ENCODE measurements at places on chromosomes 16 and 17.

GRCh38 chr17:45436625-45437464 is 4.2 kb upstream of the ARHGAP27 start:
- no peak for DNase-seq

- DNase-seq: no peak
These were observed 354.3 kb downstream of the CPPED1 start for GRCh38 chr16:12449374-12449773.

- no peak for DNase-seq
These were observed 35.4 kb downstream of the ARSG start for GRCh38 chr17:68326681-68327080.

DNA sequence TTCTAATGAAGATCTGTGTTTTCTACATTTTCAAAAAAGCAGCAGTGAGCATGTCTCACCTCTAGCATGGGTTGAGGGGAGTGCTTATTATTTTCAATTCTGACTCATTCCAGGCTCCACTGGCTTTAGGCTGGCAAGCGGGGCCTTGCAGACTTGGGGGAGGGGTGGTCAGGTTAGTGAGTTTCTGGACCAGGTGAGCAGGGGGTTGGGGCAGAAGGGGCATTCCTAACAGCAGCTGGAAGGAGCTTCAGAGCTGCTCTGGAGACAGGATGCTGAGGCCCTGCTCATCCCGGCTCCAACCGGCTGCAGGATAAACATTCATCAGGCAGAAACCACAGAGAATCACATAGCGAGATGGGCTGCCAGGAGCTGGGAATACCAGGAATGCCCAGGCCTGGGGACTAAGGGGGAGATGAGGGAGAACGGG is 10.5 kb upstream of the KRT19 start:
- DNase-seq: no peak

DNA sequence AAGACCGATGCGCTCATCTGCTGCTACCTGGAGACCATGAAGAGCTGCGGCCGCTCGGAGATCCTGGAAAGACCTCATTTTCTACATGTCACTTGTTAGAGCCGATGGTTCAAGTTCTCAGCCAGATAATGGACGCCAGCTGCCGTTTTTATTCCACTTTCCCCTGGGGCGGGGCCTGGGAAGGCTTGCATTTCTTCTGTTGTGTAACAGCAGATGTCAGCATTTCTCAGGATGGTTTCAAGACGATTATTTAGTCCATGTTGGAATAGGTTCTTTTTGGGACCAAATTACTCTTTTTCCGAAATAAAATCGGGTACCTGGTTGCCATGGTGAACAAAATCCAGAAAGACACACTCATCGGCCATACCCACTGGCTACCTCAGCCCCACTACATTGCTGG is 1418.3 kb downstream of the CDH11 start:
- no peak for DNase-seq

GRCh38 chr17:6186998-6187397 is 116.8 kb downstream of the WSCD1 start:
- no peak for DNase-seq

- no peak for DNase-seq
These were observed 14.4 kb upstream of the FAAP100 start for GRCh38 chr17:81566461-81567126.

DNA sequence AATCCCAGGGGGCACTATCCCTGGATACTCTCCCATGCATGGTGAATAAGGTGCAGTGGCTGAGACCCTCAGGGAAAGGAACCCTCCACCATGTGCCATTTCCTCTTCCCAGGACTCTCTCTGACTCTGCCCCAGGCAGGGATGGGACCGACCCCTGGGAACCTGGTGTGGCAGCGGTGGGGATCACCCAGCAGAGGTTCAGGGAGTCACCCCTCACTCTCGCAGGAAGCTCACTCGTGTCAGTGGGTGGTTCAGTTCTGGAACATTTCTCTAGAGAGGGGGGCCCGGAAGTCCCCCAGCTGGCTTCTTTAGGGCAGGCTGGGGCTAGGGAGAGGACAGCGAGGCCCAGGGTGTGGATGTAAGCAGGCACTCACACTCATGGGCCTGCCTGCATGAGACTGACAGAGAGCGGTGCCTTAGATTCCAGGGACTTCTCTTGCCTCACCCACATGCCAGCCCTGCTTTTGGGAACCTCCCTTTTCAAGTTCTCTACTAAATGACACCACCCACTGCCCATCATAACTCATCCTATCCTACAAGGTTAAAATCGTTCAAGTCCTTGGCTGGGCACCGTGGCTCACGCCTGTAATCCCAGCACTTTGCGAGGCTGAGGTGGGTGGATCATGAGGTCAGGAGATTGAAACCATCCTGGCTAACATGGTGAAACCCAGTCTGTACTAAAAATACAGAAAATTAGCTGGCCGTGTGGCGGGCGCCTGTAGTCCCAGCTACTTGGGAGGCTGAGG is 109.7 kb upstream of the SDK2 start:
- DNase-seq: no peak

GRCh38 chr17:47265983-47266541 is 12.4 kb downstream of the ITGB3 start:
- no peak for DNase-seq

- DNase-seq: no peak
These were observed 498.2 kb upstream of the ERCC4 start for GRCh38 chr16:13421726-13422125.

DNA sequence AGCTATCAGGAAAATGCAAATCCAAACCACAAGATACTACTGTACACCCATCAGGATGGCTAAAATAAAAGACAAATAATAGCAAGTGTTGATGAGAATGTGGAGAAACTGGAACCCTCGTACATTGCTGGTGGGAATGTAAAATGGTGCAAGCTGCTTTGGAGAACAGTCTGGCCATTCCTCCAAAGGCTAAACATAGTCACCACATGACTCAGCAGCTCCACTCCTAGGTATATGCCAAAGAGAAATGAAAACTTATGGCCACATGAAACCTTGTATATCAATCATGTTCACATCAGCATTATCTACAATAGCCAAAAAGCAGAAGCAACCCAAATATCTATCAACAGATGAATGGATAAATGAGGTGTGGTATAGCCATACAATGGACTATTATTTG is 28.5 kb downstream of the VAC14 start:
- no peak for DNase-seq

DNA sequence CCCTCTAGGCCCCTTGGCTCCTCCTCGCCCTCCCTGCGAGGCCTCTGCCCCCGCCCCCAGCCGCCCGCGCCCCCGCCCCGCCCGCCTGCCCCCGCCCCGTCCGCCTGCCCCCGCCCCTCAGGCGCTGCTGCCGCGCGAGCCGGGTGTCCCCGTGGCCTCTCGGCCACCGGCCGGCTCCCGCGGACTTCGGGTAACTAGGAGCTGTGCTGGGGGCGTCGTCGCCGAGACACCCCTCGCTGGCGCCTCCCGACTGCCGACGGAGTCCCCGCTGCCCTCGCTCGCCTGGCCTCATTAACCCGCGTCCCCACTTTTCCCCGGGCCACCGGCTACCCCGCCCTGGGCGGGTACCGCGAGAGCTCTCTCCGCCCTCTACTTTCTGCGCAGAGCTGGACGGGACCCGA is at the start of gene TLCD1:
TSS of gene TLCD1 (minus strand) at position 8 of the 401 bp plus-strand sequence. CDS start 136 bp downstream, outside the sequence.
- peak; percentile 59 for DNase-seq

GRCh38 chr16:23597003-23597756 is 1.1 kb upstream of the NDUFAB1 start:
- DNase-seq: no peak

DNA sequence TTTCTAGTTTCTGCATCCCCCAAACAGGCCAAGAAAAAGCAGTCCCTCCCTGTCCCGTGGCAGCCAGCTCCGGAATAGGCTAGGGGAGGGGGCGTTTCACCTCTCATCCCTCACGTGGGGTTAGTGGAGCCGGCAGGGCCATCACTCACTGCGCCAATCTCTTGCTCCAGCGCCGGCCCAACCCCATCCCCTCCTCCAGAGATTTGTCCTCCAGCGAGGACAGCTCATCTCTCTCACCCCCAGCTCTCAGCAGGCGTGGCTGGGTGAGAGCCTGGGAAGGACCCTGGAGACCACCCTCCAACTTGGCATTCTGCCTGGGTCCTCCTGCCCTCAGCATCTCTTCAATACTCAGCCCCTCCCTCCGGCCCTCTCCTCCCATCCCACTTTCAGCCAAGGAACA is 74.1 kb downstream of the TMEM132E start:
- no peak for DNase-seq

DNA sequence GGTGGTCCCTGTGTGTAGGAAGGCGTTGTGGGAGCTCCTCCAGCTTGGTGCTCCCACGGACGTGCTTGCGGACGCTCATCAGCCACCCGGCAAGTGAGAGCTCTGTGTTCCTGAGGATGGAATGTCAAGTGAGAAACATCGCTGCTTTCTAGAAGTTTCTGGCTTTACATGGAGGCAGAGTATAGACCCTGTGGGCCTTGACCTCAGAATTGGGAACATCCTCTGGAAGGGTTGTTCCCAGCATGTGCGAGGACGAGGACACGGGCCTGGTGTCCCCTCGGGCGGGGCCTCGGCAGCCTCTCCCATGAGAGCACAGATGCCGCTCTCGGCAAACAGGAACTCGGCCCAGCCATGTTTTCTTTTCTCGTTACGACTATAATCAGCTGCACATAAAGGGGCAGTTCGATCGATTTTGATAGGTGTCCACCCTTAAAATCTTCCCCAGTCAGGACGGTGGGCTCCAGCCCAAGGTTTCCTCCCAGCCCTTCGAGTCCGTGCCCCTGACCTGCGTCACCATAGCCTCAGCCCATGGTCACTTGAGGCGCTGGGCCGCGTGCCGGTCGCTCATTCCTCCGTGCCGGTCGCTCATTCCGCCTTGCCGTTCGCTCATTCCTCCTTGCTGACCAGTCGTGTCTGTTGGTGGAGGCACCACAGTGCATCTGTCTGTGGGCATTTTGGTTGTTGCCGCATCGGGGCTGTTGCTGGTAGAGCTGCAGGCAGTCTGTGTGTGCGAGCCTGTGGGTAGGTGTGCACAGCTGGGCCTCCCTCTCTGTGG is 91.3 kb upstream of the ZNF750 start:
- DNase-seq: no peak

GRCh38 chr16:77033516-77033915 is 157.5 kb upstream of the MON1B start:
- DNase-seq: no peak

- DNase-seq: no peak
These were observed 129.5 kb downstream of the PRKCB start for GRCh38 chr16:23965137-23965733.

- no peak for DNase-seq
These were observed 11.4 kb upstream of the TNRC6C start for GRCh38 chr17:77946900-77947645.

- no peak for DNase-seq
These were observed 132.6 kb upstream of the CACNG5 start for GRCh38 chr17:66702106-66702936.

DNA sequence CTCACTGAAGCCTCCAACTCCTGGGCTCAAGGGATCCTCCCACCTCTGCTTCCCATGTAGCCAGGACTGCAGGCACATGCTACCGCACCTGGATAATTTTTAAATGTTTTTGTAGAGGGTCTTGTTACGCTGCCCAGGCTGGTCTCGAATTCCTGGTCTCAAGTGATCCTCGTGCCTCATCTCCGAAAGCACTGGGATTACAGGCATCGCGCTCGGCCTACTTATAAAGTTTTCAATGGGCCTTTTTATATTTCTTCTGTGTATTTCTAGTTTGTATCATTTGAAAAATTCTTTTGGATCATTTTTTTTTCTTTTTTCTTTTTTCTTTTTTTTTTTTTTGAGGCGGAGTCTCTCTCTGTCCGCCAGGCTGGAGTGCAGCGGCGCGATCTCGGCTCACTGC is 7.3 kb upstream of the TLCD3A start:
- DNase-seq: no peak

GRCh38 chr17:44217738-44218343 is 1.6 kb downstream of the UBTF start:
- DNase-seq: no peak

GRCh38 chr17:57090560-57091185 is 5.6 kb downstream of the AKAP1 start:
- no peak for DNase-seq

- no peak for DNase-seq
These were observed 232.1 kb upstream of the CACNG5 start for GRCh38 chr17:66602659-66603384.

DNA sequence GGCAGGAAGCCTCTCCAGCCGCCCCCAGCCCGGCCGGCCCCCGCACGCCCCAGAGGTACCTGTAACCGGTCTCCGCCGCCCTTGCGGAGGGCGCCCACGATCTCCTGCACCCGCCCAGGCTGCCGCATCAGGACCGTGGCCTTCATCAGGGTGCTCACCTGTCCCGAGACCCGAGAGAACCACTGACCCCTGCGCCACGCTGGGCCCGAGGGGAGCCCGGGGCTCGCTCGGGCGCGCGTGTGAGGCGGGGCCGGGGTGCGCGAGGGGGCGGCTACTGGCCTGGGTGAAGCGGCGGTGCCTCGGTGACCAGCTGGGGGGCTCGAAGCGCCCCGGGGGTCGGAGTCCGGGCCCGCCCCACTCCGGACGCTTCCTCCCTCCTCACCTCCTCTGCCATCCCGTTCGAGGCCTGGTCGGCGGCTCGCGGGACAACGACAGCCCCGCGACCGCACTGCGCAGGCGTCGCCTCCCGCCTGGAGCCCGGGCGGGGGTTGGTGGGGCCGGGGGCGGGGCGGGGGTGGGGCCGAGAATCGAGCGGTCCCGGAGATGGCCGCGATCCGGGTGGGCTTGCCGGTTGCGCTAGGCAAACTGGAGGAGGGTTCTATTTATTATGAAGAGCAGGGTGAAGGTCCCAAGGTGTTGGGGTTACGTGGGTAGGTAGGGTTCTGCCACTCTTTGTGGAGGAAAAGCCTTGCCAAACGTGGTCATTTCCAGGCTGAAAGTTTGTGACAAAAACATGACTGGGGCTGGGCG is at the start of gene NT5C3B:
TSS of gene NT5C3B (minus strand) at position 433 of the 750 bp plus-strand sequence. CDS start at position 394, 39 bp downstream.
- peak; percentile 45 for DNase-seq

- DNase-seq: no peak
These were observed 34.4 kb downstream of the SLC7A5 start for GRCh38 chr16:87834668-87835473.

- DNase-seq: no peak
These were observed 26.8 kb upstream of the MTMR4 start for GRCh38 chr17:58541249-58541648.

DNA sequence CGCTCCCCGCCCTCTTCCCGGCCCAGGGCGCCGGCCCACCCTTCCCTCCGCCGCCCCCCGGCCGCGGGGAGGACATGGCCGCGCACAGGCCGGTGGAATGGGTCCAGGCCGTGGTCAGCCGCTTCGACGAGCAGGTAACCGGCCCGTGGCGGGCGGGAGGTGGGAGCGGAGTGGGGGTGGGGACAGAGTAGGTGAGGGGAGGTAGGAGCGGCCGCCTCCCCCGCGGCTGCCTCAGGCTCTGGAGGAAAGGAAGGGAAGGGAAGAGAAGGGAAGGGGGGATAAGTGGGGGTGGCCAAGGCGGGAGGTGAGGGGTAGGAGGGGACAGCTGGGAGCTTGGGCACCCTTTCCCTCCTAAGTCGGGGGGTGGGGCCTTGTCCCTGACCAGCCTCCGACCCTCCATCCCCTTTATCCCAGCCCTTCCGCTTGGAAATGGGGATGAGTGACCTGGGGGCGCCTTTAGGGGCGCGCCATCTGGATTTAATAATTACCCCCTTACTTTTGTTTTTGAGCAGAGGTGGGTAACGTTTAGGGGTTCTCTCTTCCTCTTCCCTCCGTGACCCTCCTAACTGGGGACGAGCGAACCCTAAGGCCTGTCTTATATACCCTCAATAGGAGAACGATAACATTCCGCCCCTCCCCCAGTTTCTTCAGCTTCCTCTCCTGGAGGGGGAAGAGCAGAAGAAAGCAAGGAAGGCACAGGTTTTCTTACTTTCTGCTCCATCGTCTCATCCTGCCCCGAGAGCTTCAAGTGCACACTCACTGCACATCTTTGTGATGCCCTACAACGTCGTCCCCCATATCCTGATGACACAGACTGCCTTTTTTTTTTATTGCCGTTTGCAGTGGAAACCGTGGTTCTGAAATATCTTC is 694 bp downstream of the NF1 start:
- DNase-seq: peak; percentile 4

- no peak for DNase-seq
These were observed 19.2 kb downstream of the UNC119 start for GRCh38 chr17:28533091-28533807.

All from T-helper 9 cell (primary cell).